ENCODE measurements at places on chromosomes 3 and 15. TPM values are rescaled to one million over a fixed set of nuclear protein-coding genes. Genes with fewer than 3 reads are reported as not detected.

Gene CHRM5
- total RNA-seq = not detected

Gene MKRN3
- total RNA-seq = 3.8 TPM

GRCh38 chr3:6770397-6770690 lies 90.6 kb upstream of the GRM7 start:
- H3K4me1 ChIP-seq = no peaks in the 10 kb centered on the region
- H3K36me3 ChIP-seq = no peaks in the 10 kb centered on the region
- H3K27me3 ChIP-seq = no peaks in the 10 kb centered on the region
- DNase-seq = no peak
- H3K27ac ChIP-seq = no peak overlapping the region
- no peak overlapping the region for H3K4me3 ChIP-seq

Gene ROPN1
- not detected for total RNA-seq

GRCh38 chr3:58092521-58092920 lies 84.3 kb downstream of the FLNB start:
- H3K4me1 ChIP-seq = no peaks in the 10 kb centered on the region
- H3K36me3 ChIP-seq = peaks cover 2% of the 10 kb centered on the region
- no peak overlapping the region for H3K27ac ChIP-seq
- H3K27me3 ChIP-seq = no peaks in the 10 kb centered on the region
- no peak overlapping the region for H3K4me3 ChIP-seq
- no peak for DNase-seq

- no peak for DNase-seq
- no peak overlapping the region for H3K27ac ChIP-seq
- H3K4me1 ChIP-seq = peaks cover 5% of the 10 kb centered on the region
- H3K4me3 ChIP-seq = no peak overlapping the region
These were observed 135.3 kb downstream of the DIPK2A start for GRCh38 chr3:144106970-144107369.

- peaks cover 8% of the 10 kb centered on the region for H3K36me3 ChIP-seq
- no peak overlapping the region for H3K4me3 ChIP-seq
- H3K27ac ChIP-seq = no peak overlapping the region
- DNase-seq = no peak
- H3K27me3 ChIP-seq = no peaks in the 10 kb centered on the region
- H3K4me1 ChIP-seq = no peaks in the 10 kb centered on the region
These were observed 41.0 kb downstream of the GPR160 start for GRCh38 chr3:170078620-170079281.

Gene CIDEC
- total RNA-seq = not detected

DNA sequence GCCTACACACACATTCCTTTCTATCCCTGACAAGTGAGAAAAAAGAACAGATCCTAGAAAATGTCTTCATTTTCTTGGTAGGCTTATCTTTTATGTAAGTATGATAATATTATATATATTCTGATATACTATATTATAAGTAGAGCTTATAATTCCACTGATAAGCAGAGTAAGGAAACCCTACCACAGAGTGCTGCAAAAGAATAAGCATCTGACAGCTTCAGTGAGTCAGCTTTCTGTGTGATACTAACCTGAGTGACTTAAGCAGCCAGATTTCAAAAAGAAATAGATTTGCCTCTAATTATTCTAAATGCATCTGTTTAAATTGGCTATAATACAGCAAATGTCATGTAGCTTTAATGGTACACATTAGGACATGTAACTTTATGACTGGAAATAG lies 656.0 kb downstream of the MCTP2 start:
- H3K36me3 ChIP-seq = no peaks in the 10 kb centered on the region
- no peaks in the 10 kb centered on the region for H3K4me1 ChIP-seq
- no peak overlapping the region for H3K4me3 ChIP-seq

Gene GRIP2
- total RNA-seq = not detected

DNA sequence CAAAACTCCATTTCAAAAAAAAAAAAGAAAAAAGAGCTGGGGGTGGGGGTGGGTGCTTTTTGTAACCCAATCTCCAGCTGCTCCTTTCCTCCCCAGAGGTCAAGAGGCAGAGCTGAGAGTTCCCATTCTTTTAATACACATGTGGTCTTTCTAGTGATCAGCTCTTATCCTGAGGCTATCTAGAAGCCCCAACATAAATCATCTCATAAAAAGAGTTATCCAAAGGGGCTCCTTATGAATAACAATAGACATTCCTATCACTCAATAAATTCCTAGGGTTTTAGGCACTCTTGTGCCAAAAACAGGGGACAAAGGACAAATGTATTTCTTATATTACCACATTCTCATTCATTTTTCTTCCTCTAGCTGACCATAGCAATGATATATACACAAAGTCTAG lies 25.1 kb upstream of the GAP43 start:
- H3K4me3 ChIP-seq = no peak overlapping the region
- H3K27me3 ChIP-seq = peaks cover 4% of the 10 kb centered on the region
- H3K4me1 ChIP-seq = no peaks in the 10 kb centered on the region
- no peaks in the 10 kb centered on the region for H3K36me3 ChIP-seq

Gene PLA2G4E
- not detected for total RNA-seq

- no peak overlapping the region for H3K4me3 ChIP-seq
- H3K4me1 ChIP-seq = peaks cover 2% of the 10 kb centered on the region
- peaks cover 18% of the 10 kb centered on the region for H3K27me3 ChIP-seq
- H3K36me3 ChIP-seq = no peaks in the 10 kb centered on the region
- DNase-seq = no peak
These were observed 2.8 kb upstream of the ILDR1 start for GRCh38 chr3:122024800-122025199.

GRCh38 chr3:37536840-37537239 lies 324.8 kb upstream of the CTDSPL start:
- no peak overlapping the region for H3K27ac ChIP-seq
- H3K27me3 ChIP-seq = peaks cover 4% of the 10 kb centered on the region
- no peak for DNase-seq
- H3K4me1 ChIP-seq = no peaks in the 10 kb centered on the region
- H3K36me3 ChIP-seq = no peaks in the 10 kb centered on the region

Gene TLR9
- total RNA-seq = 0.90 TPM

Gene ALS2CL
- total RNA-seq = 4.0 TPM

DNA sequence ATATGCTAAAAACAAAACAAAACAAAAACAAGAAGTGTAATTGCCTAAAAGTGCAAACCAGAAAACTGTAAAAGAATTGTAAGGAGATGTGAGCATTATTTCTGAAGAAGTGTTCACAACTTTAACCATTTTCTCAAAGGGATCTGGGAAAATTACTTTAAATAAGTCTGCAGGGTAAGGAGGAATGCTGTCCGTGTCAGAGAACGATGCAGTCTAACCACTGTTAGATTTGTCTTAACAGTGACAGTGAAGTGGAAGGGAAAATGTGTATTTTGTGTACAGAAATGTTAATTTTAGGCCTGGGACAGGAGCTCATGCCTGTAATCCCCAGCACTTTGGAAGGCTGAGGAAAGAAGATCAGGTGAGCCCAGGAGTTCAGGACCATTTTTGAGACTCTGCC lies 95.7 kb downstream of the DLG1 start:
- H3K27me3 ChIP-seq = no peaks in the 10 kb centered on the region
- DNase-seq = no peak
- no peaks in the 10 kb centered on the region for H3K36me3 ChIP-seq

Gene SLC24A5
- not detected for total RNA-seq

- DNase-seq = no peak
- no peaks in the 10 kb centered on the region for H3K27me3 ChIP-seq
- H3K4me1 ChIP-seq = no peaks in the 10 kb centered on the region
- no peak overlapping the region for H3K27ac ChIP-seq
These were observed 118.5 kb upstream of the WNT5A start for GRCh38 chr3:55605443-55606236.

GRCh38 chr3:32316976-32317375 lies 74.7 kb upstream of the CMTM7 start:
- H3K27me3 ChIP-seq = no peaks in the 10 kb centered on the region
- H3K36me3 ChIP-seq = no peaks in the 10 kb centered on the region
- no peak for DNase-seq
- H3K4me3 ChIP-seq = no peak overlapping the region

DNA sequence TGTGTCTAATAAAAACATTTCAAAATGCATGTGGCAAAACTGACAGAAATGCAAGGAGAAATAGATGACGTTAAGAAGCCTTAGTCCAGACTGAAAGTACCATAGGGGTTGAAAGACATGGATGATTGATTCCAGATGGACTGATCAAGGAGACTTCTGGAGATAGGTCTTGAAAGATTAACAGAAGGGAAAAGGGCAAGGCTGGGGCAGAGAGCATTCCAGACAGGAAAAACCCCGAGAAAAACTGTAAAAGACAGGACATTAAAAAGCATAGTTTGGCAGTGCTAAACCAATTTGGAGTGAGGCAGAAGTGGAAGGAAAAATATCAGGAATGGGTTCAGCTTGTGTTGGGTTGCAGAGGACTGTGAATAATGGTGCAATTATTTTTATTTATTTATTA lies 375.2 kb upstream of the SGO1 start:
- no peaks in the 10 kb centered on the region for H3K36me3 ChIP-seq
- H3K27me3 ChIP-seq = no peaks in the 10 kb centered on the region
- no peak overlapping the region for H3K4me3 ChIP-seq
- H3K4me1 ChIP-seq = no peaks in the 10 kb centered on the region

Gene A4GNT
- not detected for total RNA-seq

DNA sequence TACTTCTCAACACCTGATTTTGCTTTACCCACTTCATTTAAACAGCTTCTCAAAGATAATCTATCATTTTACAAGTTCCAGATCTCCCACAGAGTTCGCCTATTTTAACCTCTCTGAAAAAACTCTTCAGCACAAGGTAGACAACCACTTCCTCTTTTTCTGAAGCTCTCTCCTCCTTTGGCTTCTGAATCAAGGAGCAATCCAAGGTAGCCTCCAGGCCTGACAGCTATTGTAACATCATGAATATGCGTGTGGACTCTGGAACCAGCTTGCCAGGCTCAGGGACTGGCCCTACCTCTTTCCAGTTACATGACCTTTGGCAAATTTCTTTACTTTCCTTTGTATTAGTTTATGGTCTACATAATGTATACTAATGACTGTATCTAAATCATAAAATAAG lies 405.9 kb upstream of the ZNF385D start:
- H3K4me1 ChIP-seq = no peaks in the 10 kb centered on the region
- no peak overlapping the region for H3K27ac ChIP-seq
- H3K36me3 ChIP-seq = no peaks in the 10 kb centered on the region

All from activated CD4-positive, alpha-beta memory T cell treated with anti-CD3 and anti-CD28 coated beads for 36 hours (primary cell).